K562 (cell line): ENCODE measurements at places on chromosomes 16 and 17.

GRCh38 chr16:2462031-2462866 is 2.3 kb downstream of the TEDC2 start:
- no peak for DNase-seq

- DNase-seq: no peak
Measured at GRCh38 chr17:2204393-2204792, 99.2 kb downstream of the SMG6 start.

- no peak for DNase-seq
Measured at GRCh38 chr16:54289945-54290832, 3.6 kb upstream of the IRX3 start.

DNA sequence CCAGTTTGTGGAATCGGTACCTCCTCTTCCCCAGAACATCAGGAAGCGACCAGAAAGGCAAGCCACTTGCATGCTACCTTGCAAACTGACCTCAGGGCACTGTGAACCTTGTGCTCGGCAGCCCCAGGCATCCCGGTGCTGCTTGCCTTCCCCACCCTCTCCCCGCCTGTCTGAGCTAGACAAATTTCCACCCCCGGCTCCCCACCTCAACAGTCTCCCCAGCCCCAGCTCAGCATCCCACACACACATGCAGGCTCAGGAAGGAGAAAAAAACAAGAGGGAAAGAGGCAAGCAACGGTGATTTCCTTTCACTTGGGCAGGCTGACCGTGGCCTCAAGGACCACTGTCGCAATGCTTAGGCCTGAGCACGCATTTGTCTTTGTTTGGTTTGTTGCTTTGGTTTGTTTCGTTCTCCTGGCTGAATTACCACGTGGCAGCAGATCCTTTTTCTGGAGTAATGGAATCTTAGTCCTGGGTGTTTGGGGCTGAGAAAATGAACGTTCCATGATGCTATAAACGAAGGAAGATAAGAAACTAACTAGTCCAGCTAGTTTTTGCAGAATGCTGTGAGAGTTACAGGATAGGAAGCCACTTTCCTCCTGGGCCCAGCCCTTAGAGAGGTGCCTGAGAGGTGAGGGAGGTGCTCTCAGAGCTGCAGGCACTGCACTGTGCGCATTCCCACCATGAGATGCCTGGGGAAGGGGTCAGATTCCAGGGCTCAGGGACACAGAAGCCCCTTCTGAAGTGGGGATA is 27.9 kb downstream of the SDK2 start:
- no peak for DNase-seq

GRCh38 chr16:31488468-31489297 is 5.8 kb downstream of the SLC5A2 start:
- no peak for DNase-seq

DNA sequence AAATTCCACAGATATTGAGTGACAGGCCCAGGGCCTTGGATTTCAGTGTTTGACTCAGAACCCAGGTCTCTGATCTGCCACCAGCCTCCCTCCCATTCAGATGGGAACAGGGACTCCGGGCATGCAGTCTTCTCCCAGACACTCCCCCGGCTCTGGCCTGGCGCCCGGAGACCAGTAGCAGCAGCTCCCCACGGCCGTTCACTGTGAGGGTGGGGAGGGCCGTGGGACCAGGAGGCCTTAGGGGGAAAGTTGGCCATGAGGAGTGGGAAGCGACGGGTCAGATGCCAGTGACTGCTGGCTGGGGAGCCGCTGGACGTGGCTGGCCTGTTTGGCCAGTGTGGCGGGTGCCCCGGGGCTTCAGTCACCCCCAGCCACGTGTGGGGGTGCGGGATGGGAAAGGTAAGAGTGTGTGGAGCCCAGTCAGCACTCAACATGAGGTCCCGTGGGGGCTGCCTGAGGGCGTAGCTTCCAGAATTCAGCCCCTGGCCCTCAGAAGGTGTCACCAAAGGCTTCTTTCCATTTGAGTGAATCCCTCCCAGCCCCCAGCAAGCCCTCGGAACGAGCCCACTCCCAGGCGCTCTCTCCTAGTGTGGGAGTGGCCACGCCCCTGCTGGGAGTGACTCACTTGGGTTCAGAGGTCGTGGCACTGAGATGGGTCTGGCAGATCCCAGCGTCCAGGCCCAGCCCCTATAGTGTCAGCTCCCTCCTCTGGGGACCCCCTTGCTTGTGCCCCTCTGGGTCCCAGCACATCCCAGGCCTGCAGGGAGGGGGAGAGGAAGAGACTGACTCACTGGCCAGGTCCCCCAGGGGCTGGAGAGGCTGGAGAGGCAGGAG is 309.4 kb downstream of the SEC14L1 start:
- DNase-seq: peak; percentile 87

- DNase-seq: no peak
Measured at GRCh38 chr17:60224064-60224463, 74.3 kb downstream of the CA4 start.

DNA sequence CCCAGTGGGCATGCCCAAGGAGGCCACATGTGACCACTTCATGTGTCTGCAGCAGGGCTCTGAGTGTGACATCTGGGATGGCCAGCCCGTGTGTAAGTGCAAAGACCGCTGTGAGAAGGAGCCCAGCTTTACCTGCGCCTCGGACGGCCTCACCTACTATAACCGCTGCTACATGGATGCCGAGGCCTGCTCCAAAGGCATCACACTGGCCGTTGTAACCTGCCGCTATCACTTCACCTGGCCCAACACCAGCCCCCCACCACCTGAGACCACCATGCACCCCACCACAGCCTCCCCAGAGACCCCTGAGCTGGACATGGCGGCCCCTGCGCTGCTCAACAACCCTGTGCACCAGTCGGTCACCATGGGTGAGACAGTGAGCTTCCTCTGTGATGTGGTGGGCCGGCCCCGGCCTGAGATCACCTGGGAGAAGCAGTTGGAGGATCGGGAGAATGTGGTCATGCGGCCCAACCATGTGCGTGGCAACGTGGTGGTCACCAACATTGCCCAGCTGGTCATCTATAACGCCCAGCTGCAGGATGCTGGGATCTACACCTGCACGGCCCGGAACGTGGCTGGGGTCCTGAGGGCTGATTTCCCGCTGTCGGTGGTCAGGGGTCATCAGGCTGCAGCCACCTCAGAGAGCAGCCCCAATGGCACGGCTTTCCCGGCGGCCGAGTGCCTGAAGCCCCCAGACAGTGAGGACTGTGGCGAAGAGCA is 4.4 kb downstream of the WFIKKN2 start:
- no peak for DNase-seq

GRCh38 chr16:78264642-78265041 is 165.2 kb downstream of the WWOX start:
- DNase-seq: no peak

DNA sequence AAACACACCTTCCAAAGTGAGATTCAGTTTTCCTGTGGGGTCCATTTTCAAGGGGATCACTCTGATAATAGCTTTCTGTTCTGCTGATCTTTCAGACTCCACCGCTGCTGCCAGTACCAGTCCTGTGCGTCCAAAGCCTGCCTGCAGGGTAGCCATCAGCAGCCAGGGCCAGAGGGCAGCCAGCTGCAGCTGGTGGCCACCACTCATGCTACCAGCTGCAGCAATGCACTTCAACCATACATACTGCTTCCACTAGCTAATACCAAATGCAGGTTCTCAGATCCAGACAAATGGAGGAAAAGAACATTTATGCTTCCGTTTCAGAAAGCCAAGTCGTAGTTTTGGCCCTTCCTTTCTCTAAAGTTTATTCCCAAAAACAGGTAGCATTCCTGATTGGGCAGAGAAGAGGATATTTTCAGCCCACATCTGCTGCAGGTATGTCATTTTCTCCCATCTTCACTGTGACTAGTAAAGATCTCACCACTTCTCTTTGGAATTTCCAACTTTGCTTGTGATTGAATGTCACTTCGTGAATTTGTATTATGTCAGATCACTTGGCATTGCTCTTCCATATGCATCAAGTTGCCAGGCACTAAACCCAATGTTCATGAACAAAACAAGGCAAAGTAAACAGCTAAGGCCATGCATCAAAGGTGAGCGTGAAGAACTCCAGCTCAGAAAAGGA is 1.8 kb downstream of the RNF43 start:
- no peak for DNase-seq

DNA sequence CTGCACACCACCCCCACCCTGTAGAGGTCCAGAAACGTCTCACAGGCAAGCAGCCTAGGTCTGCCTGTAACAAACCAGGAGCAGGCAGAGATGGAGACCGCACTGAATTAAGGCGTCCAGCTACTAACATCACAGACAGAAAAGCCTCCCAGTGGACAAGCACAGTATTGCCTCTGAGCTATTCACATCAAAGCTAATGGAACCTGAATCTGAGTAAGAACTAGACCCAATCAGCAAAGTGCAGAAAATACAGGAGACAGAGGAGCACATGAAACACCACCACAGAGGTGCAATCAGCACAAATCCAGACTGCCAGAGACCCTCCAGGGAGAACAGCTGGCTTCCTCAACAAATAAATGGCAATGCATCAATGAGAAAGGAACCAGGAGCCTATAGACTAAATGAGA is 22.2 kb upstream of the PEMT start:
- DNase-seq: peak; percentile 46

DNA sequence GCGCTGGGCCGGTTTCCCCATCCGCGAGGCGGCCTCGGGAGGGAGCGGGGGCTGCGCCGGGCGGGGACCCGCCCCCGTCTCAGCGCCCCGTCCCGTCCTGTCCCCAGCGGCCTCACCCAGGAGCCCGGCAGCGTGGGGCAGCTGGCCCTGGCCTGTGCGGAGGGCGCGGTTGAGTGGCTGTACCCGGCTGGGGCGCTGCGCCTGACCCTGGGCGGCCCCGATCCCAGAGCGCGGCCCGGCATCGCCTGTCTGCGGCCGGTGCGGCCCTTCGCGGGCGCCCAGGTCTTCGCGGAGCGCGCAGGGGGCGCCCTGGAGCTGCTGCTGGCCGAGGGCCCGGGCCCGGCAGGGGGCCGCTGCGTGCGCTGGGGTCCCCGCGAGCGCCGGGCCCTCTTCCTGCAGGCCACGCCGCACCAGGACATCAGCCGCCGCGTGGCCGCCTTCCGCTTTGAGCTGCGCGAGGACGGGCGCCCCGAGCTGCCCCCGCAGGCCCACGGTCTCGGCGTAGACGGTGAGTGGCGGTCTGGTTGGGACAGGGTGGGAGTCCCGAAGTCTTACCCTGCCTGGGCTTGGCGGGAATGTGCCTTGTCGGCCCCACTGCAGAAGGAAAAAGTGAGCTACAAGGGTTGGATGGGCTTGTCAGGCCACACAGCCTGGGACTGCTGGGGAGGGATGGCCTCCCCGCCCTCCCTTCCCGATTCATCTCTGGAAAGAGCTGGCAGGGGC is 720 bp downstream of the METRN start:
- DNase-seq: peak; percentile 68

DNA sequence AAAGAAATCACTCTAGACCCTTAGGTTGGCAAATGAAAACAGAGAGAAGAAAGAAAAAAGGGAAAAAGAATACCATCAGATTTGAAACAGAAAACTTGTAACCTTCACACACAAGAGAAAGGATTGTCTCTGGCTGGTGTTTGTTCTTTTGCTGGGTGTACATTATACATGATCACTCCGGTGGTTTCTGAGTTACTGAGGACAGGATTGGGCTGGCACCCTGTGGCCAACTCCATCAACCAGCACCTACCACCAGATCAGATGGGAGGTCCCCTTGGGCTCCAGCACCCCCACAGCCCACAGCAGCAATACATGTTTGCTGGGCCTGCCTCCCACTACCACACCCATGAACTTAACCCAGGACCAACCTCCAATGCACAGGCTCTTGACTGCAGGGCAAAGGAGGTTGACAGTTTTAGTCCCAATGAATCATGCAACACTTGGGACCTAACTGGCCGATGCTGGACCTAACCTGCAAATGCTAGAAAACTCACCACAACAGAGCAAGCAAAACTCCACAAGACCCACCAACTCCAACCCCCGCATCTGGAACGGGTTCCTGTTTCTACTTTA is 308.3 kb downstream of the SOX9 start:
- DNase-seq: no peak

- no peak for DNase-seq
Measured at GRCh38 chr17:50003911-50004310, 8.9 kb upstream of the DLX3 start.

- DNase-seq: no peak
Measured at GRCh38 chr16:22220714-22221113, 14.6 kb downstream of the EEF2K start.

- DNase-seq: peak; percentile 76
Measured at GRCh38 chr17:19317359-19318095, 45.0 kb downstream of the B9D1 start.

DNA sequence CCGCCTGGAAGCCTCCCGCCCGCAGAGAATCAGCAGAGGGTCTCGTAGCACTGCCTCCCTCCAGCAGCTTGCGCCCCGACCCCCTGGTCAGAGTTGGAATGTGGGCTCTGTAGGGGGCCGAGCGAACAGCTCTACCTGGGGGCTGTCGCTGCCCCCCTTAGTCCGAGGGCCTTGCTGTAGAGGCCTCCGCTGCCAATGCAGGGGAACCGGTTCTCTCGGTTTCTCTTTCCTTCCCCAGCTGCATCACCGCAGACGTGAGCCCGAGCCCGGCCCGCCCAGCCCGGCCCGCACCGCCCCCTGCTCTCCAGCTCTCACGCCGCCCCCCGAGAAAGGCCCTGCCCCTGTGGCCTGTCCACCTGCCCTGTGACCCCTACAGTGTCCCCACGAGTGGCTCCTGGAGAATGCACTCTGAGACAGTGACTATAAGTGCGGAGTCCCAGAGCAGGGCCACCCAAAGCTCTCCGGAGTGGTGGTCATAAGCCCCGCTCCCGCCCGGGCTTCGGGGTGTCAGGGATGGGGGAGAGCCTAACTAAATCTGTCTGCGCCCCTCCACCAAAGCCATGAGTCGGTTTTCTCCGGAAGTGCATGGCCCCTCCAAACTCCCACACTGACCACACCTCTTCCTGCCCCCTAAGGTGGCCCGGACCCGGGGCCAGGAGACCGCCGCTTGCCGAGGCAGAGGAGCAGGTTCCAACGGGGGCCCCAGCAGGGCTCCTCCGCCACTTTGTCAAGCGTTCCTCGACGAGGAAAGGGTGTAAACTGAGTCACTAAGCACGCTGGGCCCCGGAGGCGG is 1.7 kb downstream of the ARHGAP27 start:
- DNase-seq: peak; percentile 24
